Activated naive CD4-positive, alpha-beta T cell (primary cell): ENCODE measurements at places on chromosomes 5 and 9.

DNA sequence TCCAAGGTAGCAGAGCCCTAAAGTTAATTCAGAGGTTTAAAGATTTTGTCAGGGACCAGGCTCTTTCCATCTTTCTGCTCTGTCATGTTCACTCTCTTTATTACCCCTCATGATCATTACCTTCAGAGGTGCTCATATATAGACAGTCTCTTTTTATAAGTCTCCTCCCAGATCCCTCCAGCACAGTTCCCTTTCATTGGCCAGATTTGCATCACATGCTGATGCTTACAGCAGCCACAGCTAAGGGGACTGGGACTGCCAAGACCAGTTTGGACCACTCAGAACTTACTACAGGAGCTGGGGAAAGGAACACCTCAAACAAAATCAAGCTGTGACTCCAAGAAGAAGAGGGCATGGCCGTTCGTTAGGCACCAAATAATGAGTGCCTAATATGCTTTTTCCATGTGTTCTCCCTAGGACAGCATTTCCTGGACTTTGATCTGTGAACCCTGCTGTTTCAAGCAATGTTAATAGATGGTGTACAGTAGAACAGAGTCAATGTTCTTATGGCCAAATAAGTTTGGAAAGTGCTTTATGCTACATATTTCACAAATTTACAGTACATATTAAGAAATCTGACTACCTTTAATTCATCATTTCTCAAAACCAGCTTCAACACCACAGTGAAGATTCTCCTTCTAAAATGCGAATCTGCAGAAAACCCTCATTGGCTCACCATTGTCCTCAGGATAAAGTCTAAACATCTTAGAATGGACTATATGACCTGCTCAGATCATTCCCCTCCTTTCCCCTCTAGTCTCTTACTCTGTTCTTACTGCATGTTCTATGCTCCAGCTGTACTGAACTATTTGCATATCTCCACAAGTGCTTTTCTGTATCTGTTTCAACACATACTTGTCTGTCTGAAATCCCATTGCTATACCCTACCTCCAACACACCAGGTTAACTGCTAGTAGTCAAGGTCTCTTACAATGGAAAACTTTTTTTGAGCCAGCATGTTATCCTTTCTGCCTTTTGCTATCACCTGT, 3.4 kb downstream of the C5orf58 start:
- DNase-seq = no peak

DNA sequence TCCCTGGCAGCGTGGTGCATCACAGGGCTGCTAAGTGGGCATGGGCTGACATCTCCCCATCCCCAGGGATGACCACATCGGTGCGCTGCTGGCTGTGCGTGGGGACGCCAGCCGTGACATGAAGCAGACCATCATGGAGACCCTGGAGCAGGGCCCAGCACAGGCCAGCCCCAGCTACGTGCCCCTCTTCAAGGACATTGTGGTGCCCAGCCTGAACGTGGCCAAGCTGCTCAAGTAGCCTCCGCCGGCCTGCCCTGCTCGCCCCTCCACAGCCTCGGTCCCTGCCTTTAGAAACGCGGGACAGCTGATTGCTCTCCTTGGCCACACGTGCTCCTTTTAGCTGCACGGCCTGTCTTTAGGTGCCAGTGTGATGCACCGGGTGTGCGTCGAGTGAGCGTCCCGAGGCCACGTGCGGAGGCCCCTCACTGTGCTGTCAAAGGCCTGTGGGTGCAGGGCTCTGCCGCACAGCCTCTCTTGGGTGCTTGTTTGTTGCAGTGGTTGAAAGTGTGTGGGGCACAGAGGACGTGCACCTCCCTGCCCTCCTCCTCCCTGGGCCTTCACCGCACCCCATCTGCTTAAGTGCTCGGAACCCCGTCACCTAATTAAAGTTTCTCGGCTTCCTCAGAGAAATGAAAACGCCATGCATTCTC, 23.8 kb downstream of the EXOC3 start:
- no peak for DNase-seq

DNA sequence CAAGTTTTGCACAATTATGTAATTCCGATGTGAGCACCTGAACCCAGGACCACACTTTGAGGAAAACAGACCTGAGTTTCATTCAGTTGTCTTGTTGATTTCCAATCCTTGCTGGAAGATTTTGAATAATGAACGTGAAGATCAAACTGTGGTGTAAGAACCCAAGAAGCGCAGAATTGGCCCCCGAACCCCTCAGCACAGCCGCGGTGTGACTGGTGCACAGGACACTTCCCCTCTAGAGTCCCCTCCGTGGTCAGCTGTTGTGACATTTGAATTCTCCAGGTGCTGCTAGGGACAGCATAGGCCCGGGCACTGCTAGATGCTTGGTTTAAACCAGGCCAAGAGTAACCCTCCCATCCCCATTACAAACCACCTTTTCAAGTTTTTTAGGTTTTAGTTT, 1.7 kb downstream of the BRD3OS start:
- DNase-seq = no peak

GRCh38 chr5:173178369-173178910, 34.1 kb downstream of the BNIP1 start:
- DNase-seq = no peak
